GM12891 (cell line): ENCODE measurements at places on chromosomes 2 and 18.

GRCh38 chr18:6374340-6374739, 40.4 kb downstream of the L3MBTL4 start:
- DNase-seq: no peak

DNA sequence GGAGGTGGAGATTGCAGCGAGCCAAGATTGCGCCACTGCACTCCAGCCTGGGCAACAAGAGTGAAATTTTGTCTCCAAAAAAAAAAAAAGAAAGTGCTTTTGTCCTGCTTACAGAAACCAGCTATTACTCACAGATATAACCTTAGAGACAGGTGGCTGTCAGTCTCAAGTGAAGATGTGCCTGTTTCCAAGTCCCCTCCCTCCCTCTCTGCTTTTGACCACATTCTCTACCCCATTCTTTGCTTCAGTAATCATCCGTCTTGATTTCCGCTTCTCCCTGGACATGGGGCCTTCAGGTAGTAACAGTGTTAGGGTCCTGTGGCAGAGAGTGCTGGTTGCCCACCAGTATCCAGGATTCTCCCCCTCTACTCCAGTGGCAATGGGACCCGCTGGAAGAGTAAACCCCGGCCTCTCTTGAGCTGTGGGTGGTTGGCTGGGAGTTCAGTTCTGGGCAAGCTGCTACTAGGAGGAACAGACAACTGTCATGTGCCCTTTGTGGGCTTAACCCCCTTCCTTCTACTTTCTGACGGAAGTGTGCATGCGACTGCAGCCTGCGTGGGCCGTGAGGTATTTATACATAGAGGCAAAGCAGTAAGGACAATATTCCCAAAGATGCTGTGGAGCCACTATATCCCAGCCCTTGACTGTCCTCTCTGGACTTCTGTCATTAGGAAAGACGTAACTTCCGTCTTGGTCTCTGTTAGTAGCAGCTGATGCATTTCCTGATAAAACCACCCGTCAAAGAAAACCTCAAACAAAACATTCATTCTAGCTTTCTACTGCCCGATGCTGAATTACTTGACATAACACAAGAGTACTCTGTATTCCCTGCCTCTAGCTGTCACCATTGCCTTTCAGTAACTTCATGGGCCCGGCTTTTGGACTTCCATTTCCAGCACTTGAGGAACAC, 17.8 kb downstream of the PDCL3 start:
- DNase-seq: peak; percentile 56

DNA sequence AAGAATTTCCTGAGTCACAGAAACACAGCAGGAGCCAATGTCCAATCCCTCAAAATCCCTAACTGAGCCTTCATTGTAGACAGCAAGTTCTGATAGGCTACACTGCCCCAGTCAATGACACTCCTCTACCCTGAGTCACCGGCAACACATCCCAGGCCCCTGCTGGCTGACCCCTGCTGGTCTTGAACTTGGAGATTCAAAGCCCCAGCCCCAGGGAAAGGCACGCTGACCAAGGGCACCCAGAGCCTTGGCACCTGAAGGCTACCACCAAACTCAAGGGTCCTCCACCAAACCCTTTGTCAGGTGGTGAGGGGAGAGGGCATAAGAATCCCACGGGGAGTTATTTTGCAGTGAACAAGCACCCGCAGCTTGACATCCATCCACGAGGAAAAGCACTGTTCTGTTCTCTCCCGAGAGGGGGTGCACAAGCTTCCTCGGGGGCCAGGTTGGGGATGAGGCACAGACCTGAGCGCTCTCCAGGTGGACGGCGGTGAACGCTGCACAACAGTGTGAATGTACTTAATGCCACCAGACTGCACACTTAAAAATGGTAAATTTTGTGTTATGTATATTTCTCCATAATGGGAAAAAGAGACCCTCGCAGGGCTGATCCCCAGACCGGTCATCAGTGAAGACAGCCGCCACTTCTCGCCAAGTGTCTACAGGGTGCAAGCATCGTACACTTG, 46.9 kb downstream of the TFCP2L1 start:
- DNase-seq: no peak

DNA sequence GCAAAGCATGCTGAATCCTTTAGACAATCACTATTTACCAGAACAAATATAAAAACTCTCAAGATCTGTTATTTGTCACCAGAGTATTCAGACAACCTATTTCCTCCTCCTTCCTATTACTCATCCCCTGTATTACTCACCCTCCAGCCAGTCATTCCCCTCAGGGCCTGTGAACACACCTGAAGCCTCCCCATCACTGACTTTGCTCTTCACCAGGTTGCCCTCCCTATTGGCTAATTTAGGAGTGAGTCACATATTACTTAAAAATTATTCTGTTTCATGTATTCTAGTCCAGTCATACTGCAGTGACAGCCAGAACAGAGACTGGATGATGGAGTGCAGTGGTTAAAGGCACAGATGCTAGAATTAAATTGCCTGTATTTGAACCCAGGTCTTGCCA, 3.7 kb upstream of the ATG16L1 start:
- no peak for DNase-seq

DNA sequence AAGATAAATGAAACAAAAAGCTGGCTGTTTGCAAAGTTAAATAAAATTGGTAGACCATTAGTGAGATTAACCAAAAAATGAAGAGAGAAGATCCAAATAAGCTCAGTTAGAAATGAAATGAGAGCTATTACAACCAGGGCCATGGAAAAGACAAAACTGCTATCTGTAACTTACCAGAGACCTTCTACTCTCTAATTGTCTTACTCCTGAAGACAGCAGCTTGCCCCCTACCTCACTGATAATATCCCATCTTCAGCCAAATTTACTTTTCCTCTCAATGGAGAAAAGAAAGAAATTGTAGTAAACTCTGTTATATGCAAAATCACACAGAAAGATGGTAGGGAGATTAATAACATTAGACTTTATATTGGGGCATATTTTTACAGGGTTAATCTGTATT, 178.2 kb downstream of the LCLAT1 start:
- DNase-seq: no peak

DNA sequence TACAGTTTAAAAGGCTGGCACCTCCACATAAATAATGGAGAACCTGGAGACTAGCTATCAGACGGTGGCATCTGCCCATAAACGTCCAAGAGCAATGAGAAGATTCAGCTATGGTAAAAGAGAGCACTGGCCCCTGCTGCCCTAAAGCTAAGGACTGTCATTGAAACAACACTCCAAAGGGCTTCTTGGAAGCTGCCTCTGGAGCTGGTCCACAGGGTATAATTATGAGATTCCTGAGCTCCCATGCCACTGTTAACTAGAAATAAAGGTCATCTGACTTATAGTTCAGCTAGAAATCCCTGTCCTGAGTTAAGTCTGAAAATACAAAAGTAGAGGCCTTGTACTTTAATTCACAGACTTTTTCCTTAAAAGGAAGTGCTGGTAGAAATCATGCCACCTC, 39.9 kb upstream of the RBMS1 start:
- no peak for DNase-seq
